ENCODE measurements at places on chromosomes 2 and 18. TPM values are rescaled to one million over a fixed set of nuclear protein-coding genes. Genes with fewer than 3 reads are reported as not detected.
A peak's percentile ranks its signal among the peaks of the same experiment; 100 is the strongest.

The ANKRD62 gene
- not detected for total RNA-seq

The REL gene
- 70.9 TPM for total RNA-seq

The ARHGAP25 gene
- 2.5 TPM for total RNA-seq

The UGT1A4 gene
- 2.3 TPM for total RNA-seq

The TET3 gene
- total RNA-seq = 75.3 TPM

The AKAIN1 gene
- not detected for total RNA-seq

The ZAP70 gene
- total RNA-seq = 1.1 TPM

The ADAM23 gene
- 0.24 TPM for total RNA-seq

The NAT8 gene
- total RNA-seq = not detected

The LOXHD1 gene
- not detected for total RNA-seq

The PCARE gene
- total RNA-seq = 0.08 TPM

- peaks cover 11% of the 10 kb centered on the region for H3K36me3 ChIP-seq
- H3K27me3 ChIP-seq = no peaks in the 10 kb centered on the region
- no peak overlapping the region for H3K4me3 ChIP-seq
- DNase-seq = no peak
- H3K27ac ChIP-seq = no peak overlapping the region
- H3K4me1 ChIP-seq = no peaks in the 10 kb centered on the region
These were observed 56.1 kb downstream of the SLC35F5 start for GRCh38 chr2:113700186-113700841.

- H3K4me3 ChIP-seq = no peak overlapping the region
- H3K36me3 ChIP-seq = no peaks in the 10 kb centered on the region
- no peak for DNase-seq
- H3K27ac ChIP-seq = no peak overlapping the region
These were observed 259.3 kb downstream of the PTGR3 start for GRCh38 chr18:74949611-74950010.

DNA sequence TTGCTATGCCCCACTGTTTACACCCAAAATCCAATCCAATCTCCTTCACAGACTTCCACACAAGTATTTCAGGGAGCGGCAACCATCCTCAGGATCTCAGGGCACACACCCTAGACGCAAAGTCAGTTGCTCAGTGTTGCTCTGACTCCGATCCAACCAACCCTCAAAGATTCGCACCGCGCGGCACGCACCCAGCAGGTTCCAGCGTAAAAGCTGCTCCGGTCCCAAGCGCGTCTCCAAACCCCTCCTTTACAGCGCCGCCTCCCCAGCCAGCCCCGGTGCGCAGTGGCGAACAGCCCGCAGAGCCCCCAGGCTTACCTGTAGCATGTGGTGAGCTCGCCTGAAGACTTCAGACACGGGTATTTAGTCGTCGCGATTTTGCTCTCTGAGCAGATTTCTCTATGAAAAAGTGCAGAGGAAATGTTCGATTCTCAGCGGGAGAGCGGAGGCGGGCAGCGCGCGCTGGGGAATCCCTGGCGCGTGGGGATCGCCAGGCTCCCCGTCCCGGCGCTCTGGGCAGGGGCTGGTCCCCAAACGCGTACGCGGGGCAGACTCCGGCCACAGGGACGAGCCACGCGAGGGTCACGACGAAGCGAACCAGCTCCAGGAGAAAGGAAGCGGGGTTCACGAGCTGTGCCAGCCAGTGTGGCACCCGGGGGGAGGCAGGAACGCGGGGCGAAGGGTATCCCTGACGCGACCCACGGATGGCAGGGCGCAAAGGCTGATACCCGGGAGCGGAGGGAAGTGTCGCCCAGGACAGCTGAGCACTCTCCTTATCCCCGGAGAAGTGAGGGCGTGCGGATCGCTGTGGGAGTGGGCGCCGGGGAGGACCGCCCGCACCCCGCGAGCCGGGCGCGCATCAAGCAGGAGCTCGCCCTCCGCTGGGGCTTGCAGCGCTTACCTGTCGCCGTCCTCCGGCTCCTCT, 650 bp downstream of the CCBE1 start:
- peaks cover 33% of the 10 kb centered on the region for H3K4me1 ChIP-seq
- no peaks in the 10 kb centered on the region for H3K36me3 ChIP-seq
- H3K27me3 ChIP-seq = peaks cover 39% of the 10 kb centered on the region
- no peak for DNase-seq
- peak overlapping the region; percentile 49 for H3K27ac ChIP-seq

GRCh38 chr2:33133454-33133952, 186.8 kb downstream of the LTBP1 start:
- H3K27me3 ChIP-seq = no peaks in the 10 kb centered on the region
- H3K27ac ChIP-seq = peak overlapping the region; percentile 73
- H3K36me3 ChIP-seq = no peaks in the 10 kb centered on the region
- no peak for DNase-seq
- no peak overlapping the region for H3K4me3 ChIP-seq
- peaks cover 26% of the 10 kb centered on the region for H3K4me1 ChIP-seq

DNA sequence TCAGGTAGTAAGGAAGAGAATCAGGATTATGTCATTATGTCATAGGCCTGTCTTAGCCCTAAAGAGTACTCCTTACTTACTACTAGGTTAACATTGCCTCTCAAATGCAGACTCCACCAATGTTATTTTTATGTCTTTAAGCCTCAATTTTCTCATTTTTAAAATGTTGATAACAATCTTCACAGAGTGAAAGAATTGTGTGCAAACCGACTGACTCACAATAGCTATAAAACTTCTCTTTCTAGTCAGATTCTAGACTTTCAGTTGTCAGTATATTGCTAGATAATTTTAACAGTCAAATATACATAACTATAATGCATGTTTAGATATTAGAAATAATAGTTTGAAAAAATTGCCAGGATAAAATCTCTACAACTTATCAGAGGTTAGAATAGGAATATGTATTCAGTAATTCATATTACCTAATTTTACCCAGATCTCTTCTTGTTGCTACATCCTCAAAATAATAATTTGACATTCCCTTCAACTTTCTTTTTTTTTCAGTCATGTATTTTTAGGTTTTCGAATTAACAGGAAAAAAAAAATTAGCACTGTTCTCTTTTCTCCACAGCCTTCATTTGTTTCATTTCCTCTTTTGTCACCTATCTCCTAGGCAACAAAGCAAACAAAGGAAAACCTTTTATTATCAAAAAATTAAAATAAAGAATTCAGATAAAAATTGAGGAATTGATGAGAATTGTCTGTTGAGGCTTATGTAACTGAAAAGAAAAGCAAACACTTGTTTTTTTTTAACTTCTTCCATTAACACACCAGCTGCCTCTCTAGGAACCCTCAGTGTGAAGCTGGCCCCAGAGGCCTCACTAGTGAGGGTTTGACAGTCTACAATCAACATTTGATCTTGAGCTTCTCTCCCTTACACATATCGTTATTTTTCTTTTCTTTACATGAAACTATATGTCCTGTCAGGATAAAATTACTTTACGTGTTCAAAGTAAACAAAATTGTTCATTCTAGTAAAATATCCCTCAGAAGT, 279.0 kb downstream of the CALCRL start:
- H3K36me3 ChIP-seq = no peaks in the 10 kb centered on the region
- H3K4me1 ChIP-seq = no peaks in the 10 kb centered on the region
- H3K27me3 ChIP-seq = no peaks in the 10 kb centered on the region
- no peak overlapping the region for H3K27ac ChIP-seq
- H3K4me3 ChIP-seq = no peak overlapping the region

DNA sequence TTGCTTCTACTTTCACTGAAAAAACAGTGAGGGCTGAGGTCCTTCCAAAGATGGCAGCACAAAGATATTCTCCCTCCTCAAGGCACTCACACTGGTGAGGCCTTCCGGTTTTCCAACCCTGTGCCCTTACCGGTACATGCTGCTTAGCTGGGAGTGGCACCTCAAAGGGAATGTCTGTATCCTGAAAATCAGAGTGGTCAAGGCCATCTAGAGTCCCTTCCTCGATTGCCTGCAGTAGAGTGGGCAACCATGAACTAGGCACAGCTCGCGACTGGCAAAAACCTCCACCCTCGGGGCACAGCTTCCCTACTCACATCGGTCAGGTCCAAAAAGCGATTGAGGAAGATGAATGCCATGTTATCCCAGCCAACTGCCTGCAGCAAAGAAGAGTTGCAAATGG, 3.4 kb downstream of the KRTCAP3 start:
- H3K27me3 ChIP-seq = no peaks in the 10 kb centered on the region
- DNase-seq = peak; percentile 63
- H3K4me3 ChIP-seq = no peak overlapping the region
- H3K36me3 ChIP-seq = peaks cover 48% of the 10 kb centered on the region
- peak overlapping the region; percentile 61 for H3K27ac ChIP-seq

DNA sequence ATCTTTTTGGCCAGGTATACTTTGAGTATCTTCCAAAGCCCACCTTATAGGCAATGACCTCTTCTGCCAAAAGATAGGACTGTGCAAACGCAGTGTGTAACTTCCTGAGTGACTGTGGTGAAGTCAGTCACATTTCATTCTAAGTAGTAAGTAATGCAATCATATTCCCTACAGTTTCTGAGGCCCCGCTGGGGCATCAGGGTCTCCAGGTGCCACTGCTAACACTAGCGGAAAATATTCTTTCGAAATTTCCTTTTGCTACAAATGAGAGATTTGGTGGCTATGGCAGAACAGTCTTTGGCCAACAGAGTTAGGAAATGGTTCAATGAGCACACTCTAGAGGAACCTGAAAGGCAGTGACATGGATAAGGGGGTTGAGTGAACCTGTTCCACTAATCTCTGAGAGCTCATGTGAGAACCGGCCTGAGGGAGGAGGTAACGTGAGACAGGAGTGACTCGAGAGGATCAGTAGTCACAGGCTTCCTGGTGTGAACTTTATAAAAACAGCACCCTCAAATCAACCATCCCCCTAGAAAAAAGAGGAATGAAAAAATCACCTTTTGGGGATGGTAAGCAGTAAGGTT, 102.6 kb upstream of the LPIN2 start:
- no peak overlapping the region for H3K27ac ChIP-seq
- H3K27me3 ChIP-seq = no peaks in the 10 kb centered on the region
- no peak overlapping the region for H3K4me3 ChIP-seq
- H3K4me1 ChIP-seq = peaks cover 5% of the 10 kb centered on the region
- H3K36me3 ChIP-seq = no peaks in the 10 kb centered on the region

- no peaks in the 10 kb centered on the region for H3K36me3 ChIP-seq
- H3K4me1 ChIP-seq = no peaks in the 10 kb centered on the region
- no peak overlapping the region for H3K4me3 ChIP-seq
- DNase-seq = no peak
- no peak overlapping the region for H3K27ac ChIP-seq
These were observed 757.1 kb upstream of the CDH7 start for GRCh38 chr18:64993695-64994094.

- no peak for DNase-seq
- no peaks in the 10 kb centered on the region for H3K4me1 ChIP-seq
- H3K27me3 ChIP-seq = no peaks in the 10 kb centered on the region
These were observed 101.0 kb upstream of the ZNF236 start for GRCh38 chr18:76721207-76721996.

DNA sequence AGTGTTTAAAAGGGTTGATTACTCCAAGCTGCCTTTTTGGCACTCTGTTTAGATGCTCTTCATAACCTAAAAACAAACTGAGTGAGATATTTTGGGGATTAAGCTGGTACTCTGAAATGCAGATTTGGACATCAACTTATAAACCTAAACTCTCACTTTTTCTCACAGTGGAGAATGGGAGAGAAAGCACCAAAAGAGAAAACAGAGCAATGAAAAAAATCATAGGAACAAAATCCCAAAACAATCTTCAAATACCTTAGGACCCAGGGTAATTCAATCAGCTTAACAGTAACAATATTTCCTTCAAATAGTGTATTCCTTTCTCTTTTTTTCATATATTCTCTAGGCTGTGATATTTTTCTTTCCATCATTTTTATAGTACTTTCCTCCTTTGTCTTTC, 11.5 kb downstream of the LRP1B start:
- DNase-seq = no peak
- H3K4me3 ChIP-seq = no peak overlapping the region
- no peaks in the 10 kb centered on the region for H3K4me1 ChIP-seq
- no peaks in the 10 kb centered on the region for H3K27me3 ChIP-seq
- H3K36me3 ChIP-seq = no peaks in the 10 kb centered on the region
- H3K27ac ChIP-seq = no peak overlapping the region

DNA sequence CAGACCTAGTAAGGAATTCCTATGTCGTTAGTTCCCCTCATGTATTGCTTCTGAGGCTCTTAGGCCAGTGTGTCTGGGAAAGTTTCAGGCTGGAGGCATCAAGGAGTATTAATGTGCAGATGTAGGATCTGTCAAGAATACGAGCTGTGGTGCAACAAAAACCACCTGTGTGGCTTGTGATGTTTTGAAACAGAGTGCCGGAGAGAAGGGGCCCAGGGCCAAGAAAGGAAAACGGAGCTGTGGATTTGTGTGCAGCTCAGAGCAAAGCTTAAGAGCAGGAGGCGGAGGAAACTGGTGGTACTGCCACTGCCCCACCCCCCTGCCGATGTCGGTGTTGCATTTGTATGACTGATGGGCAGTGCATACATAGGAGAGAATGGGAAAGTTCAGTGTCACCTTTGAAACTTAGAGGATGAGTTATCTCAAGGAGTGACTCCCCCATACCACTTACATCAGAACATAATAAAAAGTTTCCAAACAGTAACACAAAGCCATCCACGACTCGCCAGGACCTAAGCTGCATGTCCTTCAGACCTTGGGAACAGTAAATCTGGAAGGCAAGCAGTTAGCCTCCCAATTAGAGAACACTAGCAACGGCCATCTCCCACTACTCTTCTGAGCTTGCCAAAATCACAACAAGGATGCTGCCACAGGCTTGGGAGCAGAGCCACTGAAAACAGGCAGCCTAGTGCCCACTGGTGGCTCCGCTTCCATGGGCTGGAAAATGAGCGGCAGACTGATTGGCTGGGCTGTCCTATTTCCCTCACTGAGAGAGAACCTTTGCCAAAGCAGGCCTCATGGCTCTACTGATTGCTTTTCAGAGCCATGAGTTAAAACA, 152.7 kb upstream of the NT5C1B start:
- H3K4me1 ChIP-seq = no peaks in the 10 kb centered on the region
- DNase-seq = no peak
- no peaks in the 10 kb centered on the region for H3K36me3 ChIP-seq
- no peak overlapping the region for H3K4me3 ChIP-seq
- H3K27ac ChIP-seq = no peak overlapping the region

GRCh38 chr18:35042389-35043071, 1.3 kb downstream of the MAPRE2 start:
- H3K4me1 ChIP-seq = peaks cover 43% of the 10 kb centered on the region
- H3K4me3 ChIP-seq = peak overlapping the region; percentile 83
- H3K27ac ChIP-seq = no peak overlapping the region
- H3K36me3 ChIP-seq = no peaks in the 10 kb centered on the region
- no peak for DNase-seq

- no peaks in the 10 kb centered on the region for H3K27me3 ChIP-seq
- peak overlapping the region; percentile 90 for H3K4me3 ChIP-seq
- peaks cover 30% of the 10 kb centered on the region for H3K4me1 ChIP-seq
- DNase-seq = no peak
- H3K27ac ChIP-seq = no peak overlapping the region
These were observed 1.5 kb downstream of the MTA3 start for GRCh38 chr2:42569883-42570282.

GRCh38 chr2:160091381-160091780, 29.0 kb upstream of the PLA2R1 start:
- no peaks in the 10 kb centered on the region for H3K27me3 ChIP-seq
- no peak for DNase-seq
- no peaks in the 10 kb centered on the region for H3K36me3 ChIP-seq
- H3K4me3 ChIP-seq = no peak overlapping the region
- peak overlapping the region; percentile 15 for H3K27ac ChIP-seq

Data from suprapubic skin (tissue), 4 donors.